ENCODE measurements at places on chromosomes 1 and 21.

DNA sequence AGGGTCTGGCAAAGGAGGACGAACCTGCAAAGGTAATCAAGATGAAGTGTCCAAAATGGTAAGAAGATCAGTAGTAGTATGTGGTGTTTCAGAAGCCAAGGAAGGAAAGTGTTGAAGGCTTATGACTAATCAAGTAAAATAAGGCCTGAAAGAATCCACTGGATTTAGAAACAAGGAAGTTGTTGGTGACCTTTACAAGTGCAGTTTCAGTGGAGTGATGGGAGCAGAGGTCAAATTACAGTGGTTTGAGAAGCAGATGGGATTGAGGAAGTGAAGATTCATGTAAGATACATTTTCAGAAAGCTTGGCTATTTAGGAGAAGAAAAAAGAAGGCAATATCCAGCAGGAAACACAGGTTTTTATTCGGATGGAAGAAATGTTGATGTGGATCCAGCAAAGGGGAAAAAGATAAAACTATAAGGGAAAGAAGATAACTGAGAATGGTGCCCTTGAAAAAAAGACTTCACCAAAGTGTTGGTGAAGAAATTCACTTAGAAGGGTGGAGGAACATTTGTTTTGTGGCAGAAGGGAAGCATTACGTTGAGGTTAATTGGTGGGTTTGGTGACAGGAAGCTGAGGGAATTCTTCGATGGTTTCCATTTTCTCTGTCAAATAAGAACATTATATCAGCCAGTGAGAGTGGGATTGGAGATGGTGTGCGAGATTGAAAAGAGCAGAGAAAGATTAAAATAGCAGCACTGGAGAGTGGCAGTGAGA, 2.1 kb downstream of the ARMH1 start:
- DNase-seq, result no peak

DNA sequence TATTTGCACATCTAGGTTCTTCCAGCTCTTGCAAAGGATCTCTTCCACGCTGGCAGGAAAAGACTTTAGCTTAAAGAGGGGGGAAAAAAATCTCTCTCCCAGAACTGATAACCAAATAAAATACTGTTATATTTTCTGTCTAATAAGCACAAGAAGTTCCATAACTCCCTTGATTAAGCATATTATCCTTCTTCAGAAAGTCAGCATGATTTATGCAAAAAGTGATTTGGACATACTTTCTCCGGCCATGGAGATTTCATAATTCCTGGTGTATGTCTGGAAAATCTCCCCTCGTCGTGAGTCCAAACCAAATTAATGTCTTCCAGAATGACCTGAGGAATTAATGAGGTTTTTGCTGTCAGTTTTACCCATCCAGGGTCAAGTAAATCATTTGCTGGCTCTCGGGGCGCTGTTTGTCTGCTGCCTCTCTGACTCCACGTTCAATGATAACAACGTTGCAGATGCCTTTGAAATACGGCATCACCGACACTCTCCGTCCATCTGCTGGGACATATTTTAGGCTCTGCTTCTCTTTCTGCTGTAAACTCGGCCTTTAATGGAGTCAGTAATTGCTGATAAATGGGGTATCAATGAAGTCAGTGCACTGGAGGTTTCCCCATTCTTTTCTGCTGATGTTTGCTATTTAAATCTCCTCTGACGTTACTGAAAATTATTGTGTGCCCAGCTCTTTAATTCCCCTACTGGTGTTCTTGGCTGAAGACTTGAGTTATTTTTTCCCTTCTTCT, 112.9 kb downstream of the HLX start:
- DNase-seq, result no peak

DNA sequence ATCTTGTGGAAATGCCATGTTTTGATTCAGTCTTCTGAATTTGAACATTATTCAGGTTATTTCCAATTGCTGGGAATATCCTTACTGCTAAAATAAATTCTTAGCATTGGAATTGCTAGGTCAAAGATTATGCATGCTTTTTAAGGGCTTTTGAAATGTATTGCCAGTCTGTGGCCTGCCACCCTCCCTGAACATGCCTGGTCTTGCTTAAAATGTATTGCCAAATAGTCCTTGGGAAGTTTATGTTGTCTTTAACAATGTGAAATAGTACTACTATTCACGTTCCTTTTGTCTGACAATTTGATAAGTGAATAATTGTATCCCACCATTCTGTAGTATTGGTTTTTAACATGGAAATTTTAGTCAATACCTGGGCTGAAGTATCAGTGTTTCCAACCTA, 13.6 kb downstream of the TARDBP start:
- DNase-seq, result no peak

- no peak for DNase-seq
Measured at GRCh38 chr1:22641906-22642636, 1.4 kb upstream of the C1QC start.

DNA sequence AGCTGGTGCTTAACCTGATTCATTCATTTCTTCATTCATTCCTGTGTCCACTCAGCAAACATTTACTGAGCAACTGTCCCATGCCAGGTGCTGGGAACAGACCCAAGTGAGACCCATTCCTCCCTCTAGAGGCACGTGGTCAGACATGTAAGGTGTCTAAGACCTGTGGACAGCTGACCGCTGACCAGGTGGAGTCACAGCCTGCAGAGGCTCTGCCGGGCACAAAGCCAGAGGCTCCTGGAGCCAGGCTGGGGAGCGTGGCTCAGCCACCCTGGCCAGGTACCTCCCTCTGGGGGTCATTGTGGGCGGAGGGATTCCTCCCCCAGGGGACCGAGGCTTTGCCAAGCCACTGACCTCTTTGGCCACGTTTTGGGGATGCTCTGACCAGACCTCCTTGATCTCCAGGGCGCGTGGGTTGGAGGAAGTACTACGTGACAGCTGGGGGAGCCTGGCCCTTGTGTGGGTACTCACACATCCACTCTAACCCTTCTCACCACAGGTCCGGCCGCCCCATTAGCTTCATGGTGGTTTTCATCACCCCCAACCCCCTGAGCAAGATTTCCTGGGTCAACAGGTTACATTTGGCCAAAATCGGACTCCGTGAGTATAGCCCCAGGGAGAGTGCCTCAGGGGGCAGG, 100.3 kb downstream of the ARHGEF10L start:
- DNase-seq, result no peak

DNA sequence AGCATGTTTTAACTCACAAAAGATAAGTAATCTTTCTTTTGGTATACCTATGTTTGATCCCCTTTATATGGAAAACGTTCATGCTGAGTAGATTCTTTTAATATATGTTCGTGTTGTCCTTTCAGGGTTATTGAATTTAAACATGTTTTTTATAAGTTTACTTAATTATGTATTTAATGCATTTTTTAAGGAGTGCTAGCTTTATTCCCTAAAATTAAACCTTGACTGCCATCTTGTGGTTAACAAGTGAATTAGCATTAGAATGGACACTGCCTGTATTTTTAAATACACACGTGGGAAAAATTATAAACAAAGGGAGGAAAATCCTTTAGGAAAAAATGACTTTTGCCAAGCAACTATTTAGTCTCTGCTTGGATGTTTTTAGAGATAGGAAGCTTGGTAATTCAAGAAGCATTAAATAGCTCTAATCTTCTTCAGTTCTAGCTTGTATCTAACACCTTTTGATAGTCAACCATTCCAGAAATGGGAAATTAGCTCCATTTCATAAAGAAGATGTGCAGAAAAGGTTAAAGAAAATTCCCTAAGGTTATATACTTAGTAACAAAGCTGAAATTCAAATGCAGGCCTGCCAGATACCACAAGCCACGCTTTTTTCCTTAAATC, 43.0 kb downstream of the UBE2U start:
- no peak for DNase-seq

Data from NCI-H526 treated with DMSO at 0.1 percent for 48 hours (cell line).